ENCODE measurements at places on chromosomes 13 and 19.

DNA sequence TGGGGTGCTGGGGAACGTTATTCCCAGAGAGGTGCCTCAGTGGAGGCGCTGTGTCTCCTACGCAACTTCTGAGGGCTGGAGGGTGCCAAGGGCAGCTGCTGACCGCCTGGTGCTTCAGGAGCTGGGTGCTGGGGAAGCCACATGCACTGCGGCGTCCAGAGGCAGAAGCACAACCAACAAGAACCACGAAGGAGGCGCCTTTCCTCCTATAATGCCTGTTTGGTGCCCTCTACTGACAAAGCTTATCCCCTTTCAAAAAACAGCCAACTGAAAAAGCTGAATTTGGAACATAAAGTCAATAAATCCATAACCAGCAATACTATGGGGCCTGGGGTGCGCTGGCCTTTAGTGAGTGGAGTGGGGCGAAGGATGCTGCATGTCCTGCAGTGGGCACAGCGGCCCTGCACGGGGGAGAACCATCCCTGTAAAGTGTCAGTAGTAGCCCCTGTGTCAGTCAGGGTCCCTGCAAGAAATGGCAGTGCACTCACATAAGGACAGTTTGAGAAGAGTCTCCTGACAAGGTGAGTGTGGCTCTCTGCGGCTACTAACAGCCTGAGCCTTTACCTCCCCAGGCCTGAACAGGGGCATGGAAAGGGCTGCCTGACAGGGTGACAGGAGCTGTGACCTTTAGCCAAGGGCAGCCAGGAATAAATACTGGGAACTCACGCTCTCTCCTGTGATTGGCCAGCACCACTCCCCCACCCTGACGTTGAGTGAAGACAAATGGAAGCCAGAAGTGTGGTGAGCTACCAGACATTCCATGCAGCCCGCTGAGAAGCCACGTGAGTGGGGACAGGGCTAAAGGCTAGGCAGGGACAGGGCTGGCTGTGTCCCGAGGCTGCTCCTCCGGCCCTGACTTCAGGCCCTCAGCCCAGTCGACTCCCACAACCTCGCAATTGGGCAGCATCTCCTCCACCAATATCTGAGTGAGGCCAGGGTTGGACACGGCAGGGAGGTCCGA is 4.5 kb upstream of the B3GNT8 start:
- DNase-seq: no peak

DNA sequence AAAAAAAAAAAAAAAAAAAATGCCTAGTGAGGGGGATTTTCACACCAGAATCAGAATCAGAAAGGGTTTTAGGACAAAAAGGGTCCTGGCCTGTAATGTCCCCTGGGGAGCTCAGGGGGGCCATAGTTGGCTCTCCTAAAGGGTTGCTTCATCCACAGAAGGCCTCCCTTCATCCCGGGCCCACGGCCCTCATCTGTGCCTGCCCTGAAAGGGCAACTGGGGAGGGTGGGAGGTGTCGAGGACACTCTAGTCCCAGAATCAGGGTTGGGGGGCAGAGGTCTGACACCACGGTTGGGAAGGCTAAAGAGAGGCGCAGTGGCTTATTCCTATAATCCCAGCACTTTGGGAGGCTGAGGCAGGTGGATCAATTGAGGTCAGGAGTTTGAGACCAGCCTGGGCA is 22.5 kb upstream of the ZNRF4 start:
- no peak for DNase-seq

GRCh38 chr19:33763633-33764371 is 32.9 kb upstream of the KCTD15 start:
- DNase-seq: no peak

GRCh38 chr19:10976131-10976892 is 15.5 kb downstream of the SMARCA4 start:
- DNase-seq: no peak

- DNase-seq: no peak
Measured at GRCh38 chr19:19526581-19527370, 1.9 kb upstream of the YJEFN3 start.

- no peak for DNase-seq
Measured at GRCh38 chr13:77184455-77184854, 142.4 kb downstream of the MYCBP2 start.

DNA sequence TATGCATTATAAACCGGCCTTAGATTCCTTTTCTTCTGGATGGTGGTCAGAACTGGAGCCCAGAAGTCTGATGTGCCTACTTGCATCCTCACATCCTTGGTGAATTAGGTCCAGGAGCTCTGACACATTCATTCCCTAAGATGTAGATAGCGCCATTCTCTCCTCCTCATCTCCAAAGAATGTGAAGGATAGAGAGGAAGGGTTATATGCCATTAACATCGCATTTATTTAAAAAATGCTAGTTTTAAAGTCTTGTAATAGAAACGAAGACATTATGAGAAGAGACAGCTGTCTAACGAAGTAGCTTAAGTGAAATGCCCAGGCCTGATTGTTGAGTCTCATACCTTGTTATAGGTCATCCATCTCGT is 9.7 kb downstream of the MBNL2 start:
- DNase-seq: no peak

DNA sequence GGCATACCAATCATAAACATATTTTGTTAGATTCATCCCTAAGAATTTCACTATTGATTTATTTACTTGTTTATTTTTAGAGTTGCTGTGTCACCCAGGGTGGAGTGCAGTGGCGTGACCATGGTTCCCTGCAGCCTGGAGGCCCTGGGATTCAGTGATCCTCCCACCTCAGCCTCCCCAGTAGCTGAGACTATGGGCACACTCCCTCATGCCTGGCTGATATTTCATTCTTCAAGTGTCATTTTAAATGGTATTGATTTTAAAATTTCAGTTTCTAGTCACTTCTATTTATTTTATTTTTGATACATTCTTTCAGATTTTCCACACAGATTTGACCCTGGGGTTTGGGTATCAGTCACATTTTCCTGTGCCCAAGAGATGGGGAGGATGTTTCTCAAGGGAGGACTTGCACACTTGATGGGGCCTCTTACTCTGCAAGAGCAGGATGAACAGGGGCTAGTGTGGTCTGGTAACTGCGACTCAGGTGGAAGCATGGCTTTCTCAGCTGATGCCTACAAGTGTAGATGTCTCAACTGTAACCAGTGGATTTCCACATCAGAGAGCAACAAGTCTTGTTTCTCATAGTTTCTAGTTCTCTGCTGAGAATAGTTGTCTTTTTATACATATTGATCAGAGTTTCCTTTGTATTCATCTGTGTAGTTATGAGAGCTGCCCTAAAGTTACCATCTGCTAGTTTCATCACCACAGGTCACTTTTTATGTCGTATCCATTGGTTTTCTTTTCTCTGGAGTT is 40.2 kb downstream of the CCNE1 start:
- no peak for DNase-seq

DNA sequence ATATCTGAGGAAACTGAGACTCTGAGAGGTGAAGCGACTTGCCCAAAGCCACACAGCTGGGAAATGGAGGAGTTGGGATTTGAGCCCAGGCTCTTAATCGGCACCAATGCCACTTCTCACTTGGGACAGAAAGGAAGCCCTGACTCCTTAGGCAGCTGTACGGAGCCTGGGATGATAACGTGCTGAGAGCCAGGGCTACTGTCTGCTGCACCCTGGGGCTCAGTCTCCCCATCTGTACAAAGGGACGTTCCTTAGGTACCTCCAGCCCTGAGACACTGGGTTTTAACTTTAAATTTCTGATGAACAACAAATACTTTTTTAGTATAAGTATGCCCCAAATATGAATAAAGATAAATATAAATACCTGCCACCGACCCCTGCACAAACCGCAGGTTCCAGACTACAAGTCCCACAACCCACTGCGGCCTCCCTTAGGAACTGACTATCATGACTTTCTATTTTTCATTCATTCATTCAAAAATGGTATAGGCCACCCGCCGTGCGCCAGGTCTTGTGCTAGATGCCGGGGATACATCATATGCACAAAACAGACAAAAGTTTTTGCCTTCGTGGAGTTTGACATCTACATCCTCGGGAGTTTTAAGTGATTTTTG is 776 bp upstream of the NCLN start:
- DNase-seq: peak; percentile 69

- DNase-seq: no peak
Measured at GRCh38 chr19:54207983-54208783, 7.5 kb downstream of the RPS9 start.

DNA sequence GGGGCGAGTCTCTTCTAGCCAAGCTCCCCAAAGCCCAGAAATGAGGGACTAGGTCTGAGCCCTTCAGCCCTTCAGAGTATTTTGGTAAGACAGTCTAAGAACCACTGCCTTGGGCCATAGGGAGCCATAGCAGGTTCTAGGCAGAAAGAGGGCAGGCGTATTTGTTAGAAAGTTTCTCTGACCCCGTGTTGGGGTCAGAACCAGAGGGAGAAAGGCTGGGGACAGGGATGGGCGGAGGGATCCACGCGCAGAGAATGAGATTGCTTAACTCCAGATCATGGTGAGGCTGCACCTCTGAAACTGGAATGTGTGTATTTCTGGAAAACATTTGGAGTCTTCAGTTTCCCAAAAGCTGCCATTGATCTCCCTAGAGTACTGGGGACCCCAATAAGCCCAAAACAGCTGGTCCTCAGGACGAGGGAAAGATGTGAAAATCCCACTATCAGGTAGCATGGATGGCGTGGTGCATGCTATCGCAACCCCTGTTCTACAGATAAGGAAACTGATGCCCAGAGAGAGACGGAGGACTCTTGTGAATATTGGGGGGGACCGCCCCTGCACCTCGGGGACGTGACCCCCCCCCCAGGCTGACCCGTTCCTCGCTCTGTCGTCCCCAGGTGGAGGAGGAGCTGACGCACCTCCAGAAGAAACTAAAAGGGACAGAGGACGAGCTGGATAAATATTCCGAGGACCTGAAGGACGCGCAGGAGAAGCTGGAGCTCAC is 703 bp upstream of the TPM4 start:
- DNase-seq: no peak

DNA sequence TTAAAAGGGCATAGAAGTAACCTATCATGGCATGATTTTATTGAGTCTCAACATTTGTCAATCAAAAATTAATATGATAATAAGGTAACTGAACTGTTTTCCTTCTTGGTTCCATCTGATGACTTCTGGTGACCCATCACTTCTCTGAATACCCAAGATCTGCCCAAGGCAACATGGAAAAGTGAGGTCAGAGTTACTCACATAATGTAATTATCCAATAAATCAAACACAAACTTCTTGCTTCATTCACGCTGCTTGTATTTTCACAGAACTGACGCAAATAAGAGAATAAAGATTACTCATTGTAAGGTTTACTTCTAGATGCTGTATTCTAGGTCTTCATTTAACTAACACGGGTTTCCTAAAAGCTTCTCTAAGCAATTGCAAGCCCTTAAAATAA is 361.6 kb downstream of the RBM26 start:
- DNase-seq: no peak

DNA sequence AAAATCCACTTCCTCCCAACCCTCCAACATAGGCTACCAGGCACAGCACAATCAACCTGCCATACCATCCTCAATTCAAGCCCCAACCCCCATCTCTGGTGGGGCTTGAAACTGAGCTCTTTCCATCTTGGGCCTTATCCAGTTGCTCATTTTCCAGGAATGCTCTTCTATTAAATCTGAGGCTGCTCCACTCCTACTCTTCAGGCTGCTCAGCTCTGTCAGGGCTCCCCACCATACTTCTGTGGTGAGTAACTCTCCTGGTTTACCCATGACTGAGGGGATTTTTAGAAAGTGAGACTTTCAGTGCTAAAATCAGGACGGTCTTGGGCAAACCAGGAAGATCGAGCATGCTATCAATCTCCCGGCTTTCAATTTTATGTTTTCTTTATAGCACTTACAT is 512.8 kb downstream of the LMO7 start:
- DNase-seq: no peak

DNA sequence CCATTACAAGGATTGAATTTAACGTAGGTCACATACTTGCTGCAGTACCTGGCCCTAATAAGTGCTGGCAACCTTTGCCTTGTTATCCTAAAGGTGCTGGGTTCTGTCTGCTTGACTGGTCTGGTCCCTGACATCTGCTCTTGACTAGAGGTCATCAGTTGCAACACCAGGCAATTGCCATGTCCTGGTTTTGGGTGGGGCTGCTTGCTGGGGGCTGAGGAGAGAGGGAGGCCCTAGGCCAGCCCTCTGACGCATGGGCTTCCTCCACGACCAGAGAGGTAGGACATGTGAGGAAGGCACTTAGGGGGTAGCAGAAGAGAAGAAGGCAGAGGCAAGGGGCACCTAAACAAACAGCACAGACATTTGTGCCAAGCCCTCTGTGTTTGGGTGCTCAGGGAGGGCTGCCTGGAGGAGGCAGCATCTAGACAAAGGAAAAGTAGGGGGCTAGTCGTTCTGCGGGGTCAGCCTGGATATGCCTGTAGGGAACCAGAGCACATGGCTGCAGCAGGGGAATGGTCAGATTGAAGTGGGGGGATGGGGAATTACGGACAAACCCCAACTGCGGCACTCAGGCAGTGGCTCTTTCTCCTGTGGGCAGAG is 21.7 kb downstream of the VSTM2B start:
- DNase-seq: no peak

- no peak for DNase-seq
Measured at GRCh38 chr13:97328222-97328790, 105.7 kb upstream of the RAP2A start.

DNA sequence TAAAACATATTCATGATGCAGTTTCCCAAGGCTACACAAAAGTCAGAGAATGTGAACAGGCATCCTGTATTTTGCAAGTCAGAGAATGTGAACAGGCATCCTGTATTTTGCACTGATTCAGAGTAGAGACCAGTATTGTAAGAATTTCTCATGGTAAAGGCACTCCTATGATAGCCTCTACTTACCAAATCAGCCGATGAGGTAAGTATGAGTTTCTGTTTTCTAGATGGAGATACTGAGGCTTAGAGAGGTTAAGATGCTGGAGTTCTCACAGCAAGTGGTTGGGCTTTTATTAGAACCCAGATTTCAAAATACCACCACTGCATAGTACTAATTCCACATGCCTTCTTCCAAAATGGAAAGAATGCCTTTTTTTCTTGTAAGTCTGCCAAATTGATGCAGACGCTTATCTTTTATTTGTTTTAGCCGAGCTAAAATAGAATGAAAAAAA is 12.3 kb downstream of the TPT1 start:
- no peak for DNase-seq

DNA sequence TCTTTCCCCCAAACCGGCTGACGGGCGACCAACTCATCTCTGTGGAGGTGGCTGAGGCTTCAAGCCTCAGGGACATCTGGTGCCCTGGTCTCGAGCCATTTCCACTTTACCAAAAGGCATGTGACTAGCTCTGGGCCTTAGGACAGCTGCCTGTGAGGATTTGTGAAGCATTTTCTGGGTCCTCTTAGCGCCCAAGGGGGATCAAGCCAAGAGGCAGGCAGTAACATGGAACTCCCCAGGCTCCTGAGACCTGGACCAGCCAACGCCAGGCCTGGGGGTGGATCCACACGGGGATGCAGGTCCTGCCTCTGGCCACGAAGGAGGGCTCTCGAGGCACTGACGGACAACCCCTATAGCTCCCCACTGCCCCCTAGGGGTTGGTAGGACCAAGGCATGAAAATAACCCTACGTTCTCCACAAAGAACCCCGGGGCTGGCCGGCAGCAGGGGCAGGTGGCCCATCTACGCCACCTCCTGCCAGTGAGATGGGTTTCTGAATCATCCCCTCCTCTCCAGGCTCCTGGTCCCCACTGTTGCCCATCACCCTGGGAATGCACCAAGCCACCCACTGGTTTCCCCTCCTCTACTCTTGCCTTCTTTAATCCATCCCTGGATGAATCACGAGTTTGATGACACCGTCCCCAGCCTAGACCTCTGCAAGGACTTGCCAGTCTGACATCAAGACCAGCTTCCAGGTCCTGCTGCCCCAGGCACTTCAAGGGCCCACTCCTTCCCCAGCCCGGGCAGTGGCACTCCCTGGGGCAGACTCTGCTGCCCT is 7.0 kb upstream of the MYDGF start:
- DNase-seq: no peak

GRCh38 chr13:113874579-113875428 is 10.9 kb upstream of the GAS6 start:
- no peak for DNase-seq

GRCh38 chr13:111913761-111914140 is 153.2 kb upstream of the SOX1 start:
- DNase-seq: no peak

Measured in T follicular helper cell (primary cell).